HTR-8/SVneo (cell line): ENCODE measurements at places on chromosomes 6 and 20.

DNA sequence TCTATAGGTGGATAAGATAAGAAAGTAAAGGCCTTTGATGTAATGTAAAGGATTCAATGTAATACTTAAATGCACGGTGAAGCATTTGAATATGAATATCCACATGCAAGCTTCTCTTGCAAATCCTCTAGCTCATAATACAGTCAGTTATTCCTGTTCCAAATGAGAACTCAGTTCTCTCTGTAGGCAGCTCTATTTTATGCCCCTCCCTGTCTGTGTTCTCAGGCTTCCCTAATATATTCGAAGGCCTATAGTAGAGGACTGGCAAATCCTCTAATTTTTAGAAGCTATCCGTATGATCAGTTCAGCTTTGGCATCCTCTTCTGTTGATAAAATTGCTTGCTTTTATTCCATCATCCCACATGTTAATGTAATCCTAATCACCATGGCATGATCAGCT is 200.2 kb downstream of the UBE3D start:
- DNase-seq: no peak

GRCh38 chr6:123036648-123037047 is 40.6 kb downstream of the CLVS2 start:
- DNase-seq: no peak

DNA sequence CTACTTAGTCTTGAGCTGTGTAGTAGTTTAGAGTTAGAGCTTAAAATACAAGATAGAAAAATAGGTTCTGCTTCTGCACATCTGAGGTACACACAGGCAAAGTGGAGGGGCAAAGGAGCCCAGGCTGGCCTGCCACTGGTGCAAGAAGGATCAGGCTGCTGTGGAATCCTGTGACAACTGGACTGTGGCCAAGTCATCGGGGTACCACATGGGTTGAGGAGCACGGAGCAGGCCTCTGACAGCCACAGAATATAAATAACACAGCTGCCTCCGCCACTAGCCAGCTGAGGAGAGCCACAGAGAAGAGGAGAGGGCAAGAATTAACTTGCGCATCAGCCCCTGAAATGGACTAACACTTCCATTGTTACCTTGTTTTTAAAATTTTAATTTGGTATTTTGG is 206.0 kb upstream of the MARCKS start:
- DNase-seq: no peak

GRCh38 chr20:50346374-50347283 is 156.0 kb downstream of the CEBPB start:
- peak; percentile 85 for DNase-seq

- no peak for DNase-seq
Measured at GRCh38 chr6:113954653-113955052, 16.3 kb downstream of the HDAC2 start.

DNA sequence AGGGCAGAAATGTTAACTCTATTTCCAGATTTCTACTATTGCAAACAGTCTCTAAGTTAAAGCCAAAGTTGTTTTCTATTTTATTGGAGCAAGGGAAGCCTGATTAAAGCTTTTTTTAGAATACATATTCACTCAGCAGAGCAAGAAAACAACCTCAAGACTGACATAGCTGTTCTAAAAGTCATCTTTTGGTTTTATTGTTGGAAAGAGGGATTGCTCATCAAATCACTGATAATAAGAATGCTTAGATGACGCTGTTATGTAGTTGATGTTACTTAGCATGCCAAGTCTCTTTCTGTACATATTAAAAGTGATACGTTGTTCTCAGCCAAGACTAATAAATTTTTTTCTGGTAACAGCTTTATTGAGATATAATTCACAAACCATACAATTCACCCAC is 172.6 kb upstream of the LAMA2 start:
- no peak for DNase-seq

- no peak for DNase-seq
Measured at GRCh38 chr6:45998524-45998923, 17.1 kb downstream of the CLIC5 start.

- no peak for DNase-seq
Measured at GRCh38 chr6:144064402-144065212, 30.8 kb downstream of the SF3B5 start.

DNA sequence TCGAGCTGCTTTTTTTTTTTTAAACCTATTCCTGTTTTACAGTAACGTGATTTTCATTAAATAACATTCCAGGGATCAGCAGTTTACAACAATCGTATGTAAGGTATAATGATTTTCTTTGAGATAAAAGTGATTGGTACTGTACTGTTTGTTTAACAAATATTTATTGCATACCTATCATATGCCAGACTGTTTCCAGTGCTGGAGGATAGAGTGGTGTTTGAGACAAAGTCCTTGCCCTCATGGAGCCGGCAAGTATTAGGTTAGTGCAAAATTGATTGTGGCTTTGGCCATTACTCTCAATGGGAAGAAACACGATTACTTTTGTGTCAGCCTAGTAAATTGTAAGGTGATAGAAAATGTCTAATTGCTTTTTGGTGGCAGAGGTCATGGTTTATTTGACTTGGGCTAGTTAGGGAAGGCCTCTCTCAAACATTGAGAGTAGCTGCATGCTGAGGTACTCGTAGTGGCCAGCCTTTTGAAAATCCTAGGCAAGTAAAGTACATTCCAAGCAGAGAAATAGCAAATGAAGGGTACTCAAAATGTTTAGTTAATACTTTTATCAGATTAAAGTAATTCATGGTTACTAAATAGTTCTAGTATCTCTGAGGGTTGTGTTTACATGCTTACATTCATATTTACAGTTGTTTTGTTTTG is 35.6 kb downstream of the PHF3 start:
- no peak for DNase-seq

- no peak for DNase-seq
Measured at GRCh38 chr6:156992020-156992804, 215.0 kb downstream of the ARID1B start.

- DNase-seq: no peak
Measured at GRCh38 chr20:6416371-6416770, 293.5 kb upstream of the FERMT1 start.

- DNase-seq: no peak
Measured at GRCh38 chr20:54846948-54847347, 371.6 kb downstream of the DOK5 start.

- no peak for DNase-seq
Measured at GRCh38 chr6:10586302-10586701, 65.2 kb downstream of the GCNT2 start.

DNA sequence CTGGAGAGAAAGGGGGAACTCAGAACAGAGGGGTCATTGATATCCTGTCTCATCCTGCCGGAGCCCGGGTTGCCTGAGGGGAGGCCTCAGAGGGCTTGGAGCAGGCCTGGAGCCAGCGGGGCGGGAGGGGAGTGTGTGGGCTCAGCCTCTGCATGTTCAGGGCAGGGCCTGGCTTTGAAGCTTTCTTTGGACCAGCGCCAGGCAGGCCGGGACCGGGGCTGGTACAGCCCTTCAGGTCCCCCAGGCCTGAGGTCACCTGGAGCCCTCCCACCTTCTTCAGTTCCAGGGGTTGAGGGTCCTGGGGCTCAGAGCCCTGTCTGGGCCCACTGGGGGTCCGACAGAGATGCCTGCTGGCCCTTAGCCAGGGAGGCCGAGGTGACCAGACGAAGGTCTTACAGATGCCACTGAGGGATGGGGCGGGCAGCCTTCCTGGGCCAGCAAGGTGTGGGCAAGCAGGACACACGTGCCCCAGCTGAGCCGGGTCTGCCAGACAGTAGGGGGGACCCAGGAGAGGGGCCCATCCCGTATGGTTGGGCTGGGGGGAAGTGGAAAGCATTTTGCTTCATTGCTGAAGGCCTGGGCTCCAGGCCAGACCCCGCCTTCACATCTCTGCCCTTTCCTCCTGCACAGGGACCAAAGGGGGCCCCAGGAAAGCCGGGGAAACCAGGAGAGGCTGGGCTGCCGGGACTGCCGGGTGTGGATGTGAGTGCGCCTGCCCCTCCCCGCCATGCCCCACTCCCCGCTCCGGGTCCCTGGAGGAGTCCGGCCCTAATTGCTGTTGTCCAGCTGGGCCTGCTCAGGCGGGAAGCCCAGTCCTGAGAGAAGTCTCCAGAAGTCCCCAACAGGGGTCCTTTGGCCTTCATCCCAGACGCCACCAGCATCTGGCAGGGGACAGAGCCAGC is 2.0 kb downstream of the COL9A3 start:
- DNase-seq: peak; percentile 96

GRCh38 chr6:46305833-46306232 is 135.1 kb upstream of the ENPP5 start:
- DNase-seq: no peak

DNA sequence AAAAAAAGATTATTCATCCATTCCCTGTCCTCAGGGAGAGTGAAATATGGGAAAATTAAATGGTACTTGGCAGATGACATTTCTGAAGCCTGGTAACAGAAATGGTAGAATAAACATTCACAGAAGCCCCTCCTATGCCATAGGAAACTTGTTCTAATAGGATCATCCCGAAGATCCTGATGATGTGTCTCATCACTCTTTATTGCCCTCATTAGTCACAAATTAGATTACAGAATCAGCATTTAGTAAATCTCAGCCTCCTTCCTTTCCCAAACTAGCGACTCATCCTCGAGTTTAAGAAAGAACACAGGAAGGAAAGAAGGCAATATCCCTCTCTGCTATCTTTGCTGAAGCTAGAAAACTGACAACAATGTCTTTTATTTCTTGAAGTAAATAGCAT is 154.4 kb downstream of the TMEM200A start:
- DNase-seq: no peak

DNA sequence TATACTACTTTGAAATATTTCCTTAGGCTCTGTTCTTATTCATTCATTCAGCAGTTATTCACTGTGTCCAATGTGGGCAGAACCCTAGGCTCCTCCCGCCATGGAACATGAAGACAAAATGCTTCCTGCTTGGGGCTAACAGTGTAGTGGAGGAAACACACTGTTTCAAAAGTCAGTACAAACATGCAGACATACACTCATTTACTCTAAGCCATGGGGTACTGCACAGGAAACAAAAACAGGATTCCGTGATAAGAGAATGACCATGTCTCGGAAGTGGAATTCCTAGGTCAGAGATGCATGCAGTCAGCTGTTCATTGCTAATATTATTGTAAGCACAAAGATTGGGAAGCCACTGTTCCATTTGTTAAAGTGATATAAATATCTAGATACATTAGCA is 18.4 kb upstream of the FAM209A start:
- DNase-seq: no peak

DNA sequence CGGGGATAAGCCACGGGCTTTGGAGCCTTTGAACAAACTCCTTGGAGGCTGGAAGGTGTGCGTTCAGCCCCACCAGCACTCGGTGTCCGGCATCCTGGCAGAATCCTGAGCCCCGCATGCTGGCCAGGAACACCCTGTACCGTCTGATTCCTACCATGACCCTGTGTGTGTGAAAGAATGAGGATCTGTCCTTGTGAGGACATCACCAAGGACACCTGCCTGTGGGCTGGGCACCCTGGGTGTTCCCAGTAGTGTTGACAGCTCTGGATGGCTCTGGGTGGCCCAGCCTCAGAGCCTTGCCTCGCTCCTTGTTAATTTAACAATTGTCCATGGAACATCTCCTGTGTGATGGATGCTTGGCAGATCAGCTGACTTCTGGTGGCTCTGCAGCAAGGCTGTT is 234.3 kb downstream of the QKI start:
- DNase-seq: no peak

- DNase-seq: no peak
Measured at GRCh38 chr6:158626360-158627167, 18.0 kb downstream of the DYNLT1 start.

DNA sequence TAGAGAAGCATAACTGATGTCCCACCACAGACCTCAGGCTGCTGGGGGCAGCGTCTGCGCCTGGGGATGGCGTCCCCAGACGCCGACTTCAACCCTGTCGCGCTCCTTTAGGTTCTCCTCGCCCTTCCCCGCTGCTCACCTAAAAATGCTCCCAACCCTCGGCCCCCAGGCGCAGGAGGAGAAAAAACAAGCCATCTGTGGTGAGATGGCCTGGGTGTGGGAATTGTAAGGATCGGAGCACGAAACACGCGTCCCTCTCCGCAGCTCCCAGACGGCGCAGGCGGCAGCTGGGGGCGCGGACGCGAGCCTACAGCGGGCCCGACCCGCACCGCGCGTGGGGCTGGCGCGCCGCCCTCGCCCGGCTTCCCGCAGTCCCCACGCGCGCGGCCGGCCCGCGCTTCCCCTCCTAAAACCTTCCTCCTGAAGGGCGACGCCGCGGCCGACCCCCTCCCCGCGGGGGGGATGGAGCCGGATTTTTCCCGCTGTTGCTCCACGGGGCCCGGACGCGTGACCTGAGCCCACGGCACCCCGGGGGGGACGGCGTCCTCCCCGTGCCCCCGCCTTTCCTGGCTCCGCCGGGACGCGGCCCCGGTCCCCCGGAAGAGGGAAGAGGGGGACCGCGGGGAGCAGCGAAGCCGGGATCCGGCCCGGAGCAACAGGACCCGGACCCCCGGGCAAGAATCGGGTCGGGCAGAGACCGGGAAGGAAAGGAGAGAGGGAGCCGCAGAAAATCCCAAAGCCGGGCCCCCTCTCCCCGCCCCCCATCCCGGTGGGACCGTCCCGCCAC is 611 bp downstream of the EPB41L2 start:
- no peak for DNase-seq

DNA sequence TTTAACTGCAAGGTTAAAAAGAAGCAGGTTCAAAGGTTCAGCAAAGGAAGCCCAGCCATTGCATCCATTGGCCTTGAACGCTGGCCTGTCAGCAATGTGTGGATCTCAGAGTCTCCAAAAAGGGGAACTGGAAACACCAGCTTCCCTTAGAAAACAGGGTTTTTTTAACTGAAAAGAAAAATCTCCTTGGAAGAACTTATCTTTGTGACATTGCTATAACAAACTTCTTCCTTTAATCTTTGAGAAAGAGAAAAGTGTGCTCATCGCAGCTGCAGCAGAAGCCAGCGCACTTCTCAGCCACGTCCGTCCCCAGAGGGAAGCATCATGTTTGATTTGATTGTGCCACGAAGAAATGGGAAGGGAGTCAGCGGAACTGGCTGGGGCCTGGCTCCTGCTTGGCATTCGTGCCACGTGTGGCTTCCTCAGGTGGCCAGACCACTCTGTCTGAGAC is 215.0 kb downstream of the SYNDIG1 start:
- no peak for DNase-seq

DNA sequence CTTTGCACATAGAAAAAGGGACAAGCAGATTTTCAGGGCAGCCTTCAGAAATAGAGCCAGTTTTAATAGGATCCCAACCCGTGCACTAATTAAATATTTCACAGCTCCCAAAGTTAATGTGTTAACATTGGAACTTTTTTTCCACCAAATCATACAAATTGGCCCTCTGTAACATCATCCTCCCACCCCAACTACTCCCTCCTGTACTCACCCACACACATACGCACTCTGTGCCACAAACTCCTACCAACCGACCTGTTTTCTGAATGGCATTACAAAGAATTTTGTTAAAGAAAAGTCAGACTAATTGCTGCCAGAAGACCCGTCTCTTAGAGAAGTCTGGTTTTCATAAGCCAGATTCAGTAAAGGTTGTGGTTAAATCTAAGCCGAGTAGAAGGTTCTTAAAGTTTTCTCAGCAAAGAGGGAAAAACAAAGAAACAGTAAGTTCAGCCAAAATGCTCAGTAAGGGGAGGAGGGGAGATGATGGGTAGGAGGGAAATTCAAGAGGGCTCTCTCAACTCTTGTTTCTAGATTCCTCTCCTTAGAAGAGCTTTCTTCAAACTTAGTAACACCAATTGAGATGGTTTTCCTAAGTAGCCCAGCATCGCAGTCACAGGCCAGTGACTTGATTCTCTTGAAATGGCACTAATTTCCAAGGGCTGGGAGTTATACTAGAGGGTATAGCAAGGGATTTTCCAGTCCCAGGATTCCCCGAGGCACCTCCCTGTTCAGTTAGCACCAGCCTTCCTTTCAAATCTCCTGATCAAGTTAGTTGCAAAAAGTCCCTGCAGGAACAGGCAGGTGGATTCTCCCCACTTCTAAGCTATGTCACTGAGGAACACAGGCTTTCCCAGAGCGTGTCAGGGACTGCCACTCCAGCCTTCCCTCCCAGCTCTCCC is 27.9 kb downstream of the TFAP2A start:
- DNase-seq: no peak
